ENCODE measurements at places on chromosomes 1 and 21.

DNA sequence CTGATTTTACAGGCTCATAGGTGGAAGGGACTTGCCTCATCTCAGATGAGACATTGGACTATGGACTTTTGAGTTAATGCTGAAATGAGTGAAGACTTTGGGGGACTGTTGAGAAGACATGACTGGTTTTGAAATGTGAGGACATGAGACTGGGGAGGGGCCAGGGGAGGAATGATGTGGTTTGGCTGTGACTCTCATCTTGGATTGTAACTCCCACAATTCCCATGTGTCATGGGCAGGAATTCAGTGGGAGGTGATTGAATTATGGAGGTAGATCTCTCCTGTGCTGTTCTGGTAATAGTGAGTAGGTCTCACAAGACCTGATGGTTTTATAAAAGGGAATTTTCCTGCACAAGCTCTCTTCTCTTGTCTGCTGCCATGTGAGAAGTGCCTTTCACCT lies 20.8 kb downstream of the SCYL3 start:
- no peak for DNase-seq

DNA sequence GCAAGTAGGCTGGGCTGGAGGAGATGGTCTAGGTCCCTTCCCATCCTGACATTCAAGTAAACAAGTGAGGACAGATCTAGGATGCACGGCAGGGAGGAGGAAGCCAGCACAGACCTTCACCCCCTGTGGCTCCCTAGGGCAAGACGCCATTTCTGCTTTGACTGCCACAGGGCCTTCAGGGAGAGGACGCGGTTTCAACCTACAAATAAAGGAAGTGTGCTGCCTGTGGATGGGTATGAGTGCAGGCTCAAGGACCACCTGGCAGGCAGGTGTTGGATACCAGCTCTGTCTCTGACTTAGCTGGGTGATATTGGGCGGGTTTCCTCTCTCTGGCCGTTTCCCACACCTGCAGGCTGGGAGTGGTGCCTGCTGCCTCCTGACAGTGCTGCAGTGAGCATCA lies 16.2 kb downstream of the SLC2A1 start:
- no peak for DNase-seq

DNA sequence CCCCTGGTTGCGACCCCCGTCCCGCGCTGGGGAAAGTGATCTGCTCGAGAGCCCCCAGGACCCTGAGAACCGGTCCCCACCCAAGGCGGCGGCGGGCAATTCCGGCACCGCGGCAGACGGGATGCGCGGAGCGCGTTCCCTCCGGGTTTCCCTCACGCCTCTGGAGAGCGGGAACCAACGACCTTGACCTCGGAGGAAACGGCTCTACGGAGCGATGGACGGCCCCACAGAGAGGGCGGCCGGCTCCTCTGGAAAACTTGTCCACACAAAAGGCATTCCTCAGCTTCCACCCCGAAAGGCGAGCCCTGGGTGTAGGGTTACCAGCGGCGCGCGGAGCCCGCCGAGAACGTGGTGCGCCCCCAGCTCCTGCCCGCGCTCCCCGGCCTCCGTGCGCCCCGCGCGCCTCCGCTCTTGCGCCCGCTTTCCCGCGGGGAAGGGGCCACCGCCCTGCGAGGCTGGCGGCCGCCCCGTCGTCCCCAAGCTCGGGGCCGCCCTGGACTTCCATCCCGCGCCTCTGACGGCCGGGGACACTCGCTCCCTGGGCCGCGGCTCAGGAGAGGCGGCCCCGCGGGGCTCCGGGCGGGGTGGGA lies 391 bp upstream of the KIAA1614 start:
- DNase-seq: no peak

GRCh38 chr1:18166341-18166740 lies 58.7 kb downstream of the IGSF21 start:
- DNase-seq: no peak

DNA sequence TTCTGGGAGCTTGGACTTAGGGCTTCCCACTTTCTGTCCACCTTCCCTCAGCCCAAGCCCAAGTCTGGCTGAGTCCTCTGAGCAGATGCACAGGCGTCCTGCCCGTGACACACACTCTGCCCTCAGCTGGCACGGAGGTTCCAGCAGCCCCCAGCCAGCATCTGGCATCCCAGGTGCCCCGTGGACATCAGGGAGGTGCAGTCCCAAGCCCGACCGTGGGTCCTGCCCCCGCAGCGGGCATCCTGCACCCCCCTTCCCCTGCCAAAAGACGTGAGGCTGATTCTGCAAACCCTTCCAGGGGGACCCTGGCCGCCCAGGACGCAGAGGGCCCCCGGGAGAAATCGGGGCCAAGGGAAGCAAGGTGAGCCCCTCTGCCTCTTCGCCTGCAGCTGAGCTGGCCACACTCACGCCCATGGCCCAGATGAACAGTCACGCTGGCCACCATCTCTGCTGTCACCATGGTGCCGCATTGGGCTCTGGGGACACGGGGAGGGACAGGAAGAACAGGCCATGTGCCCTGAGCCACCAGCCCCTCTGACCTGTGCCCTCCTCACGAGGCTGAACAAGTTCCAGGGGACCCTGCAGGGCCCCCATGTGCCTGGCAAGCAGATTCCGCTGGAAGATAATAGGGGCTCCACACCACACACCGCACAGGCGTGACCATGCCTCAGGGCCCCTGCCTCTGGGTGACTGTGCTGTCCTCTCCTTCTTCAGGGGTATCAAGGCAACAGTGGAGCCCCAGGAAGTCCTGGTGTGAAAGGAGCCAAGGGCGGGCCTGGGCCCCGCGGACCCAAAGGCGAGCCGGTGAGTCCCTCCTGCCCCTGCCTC lies 20.6 kb downstream of the COL6A2 start:
- no peak for DNase-seq

DNA sequence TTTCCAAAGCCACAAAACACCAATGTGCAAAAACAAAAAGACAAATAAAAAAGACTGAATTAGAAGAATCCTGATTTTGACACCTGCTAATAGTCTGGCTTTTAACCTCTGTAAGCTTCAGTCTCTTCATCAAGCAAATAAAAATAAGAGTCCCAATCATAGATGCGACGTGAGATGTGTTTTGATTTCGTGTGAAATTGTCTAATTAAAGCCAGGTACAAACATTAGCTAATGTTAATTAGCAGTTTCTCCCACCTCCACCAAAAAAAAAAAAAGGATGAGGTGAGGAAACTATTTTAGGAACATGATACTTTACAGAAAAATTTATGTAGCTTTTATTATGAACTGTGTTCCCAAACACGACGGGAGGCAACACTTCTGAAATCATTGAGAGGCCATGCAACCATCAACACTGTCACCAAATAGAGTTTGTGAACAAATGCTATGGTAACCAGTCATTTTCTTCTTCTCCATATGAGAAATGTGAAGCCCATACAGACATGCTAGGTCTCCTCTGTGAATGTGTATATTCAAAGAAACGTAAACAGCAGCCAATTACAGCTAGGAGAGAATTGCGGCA lies 6.7 kb upstream of the EVI5 start:
- DNase-seq: no peak

DNA sequence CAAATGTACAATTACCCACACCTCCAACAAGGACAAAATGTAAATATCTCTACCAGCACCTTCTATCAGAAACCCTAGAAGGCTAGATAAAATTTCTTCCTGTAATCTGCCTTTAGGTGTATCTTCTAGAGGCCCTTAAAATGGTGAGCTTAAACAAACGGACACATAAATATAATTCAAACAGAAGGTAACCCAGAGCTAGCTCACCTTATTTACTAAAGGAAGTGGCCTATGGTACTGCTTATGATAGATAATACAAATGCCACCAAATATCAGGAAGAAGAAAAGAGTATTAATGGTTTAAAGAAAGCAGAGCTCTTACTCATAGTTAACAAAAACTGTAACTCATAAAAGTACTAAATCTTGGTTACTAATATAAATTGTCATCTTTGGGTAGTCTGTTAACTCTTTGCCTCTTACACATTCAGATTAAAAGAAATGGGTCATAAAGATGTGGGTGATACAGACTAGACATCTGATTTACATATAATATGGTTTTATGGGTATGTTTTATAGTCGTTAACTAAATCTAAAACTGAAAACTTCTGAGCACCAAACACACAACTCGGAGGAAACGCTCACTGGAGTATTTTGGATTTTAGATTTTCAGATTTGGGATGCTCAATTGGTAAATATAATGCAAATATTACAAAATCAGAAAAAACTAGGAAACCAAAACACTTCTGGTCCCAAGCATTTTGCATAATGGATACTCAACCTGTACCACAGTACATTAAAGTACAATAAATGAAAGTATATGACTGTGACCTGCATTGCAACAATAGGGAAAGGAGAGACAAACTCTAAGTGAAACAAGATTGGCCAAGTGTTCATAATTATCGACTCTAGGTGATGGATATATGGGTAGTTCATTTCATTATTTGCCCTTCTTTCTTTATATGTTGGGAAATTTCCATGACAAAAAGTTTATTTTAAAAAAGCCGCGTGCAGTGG lies 23.2 kb downstream of the TRIT1 start:
- no peak for DNase-seq

DNA sequence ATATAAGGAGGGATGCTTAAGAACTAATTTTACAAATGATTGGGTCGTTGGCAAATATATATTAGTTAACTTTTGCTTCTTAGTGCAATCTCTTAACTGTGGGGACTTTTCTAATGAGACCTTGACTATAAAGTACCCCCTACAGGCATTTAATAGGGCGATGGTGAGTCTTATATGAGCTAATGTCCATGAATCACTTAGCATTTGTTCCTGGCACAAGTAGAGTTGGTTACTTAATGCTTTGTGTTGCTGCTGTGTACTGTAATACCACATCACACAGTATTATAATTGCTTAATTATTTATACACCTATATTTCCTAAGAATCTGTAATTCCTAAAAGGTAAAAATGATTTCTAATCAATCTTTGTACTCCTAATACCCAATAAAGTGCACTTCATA lies 25.3 kb upstream of the TMCO1 start:
- DNase-seq: no peak

GRCh38 chr21:17858747-17859146 lies 39.6 kb upstream of the C21orf91 start:
- no peak for DNase-seq

GRCh38 chr1:9652379-9653209 lies 1.1 kb downstream of the PIK3CD start:
- DNase-seq: peak; percentile 55

DNA sequence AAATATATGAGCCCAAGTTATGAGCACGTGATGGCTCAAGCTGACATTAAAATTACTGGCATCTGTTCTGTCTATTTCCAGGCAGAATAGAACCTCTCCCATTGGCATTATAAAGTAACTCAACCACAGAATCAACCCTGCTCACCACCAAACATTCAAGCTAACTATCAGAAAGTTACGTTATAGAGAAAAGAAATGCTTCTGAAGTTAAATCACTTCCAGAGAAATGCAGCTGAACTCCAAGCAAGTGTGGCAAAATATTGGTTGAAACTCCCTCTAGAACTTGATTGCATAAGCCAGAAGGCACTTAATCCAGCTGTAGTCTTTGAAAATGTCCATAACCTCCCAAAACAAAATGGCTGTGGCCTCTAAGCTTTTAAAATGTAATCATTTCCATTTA lies 36.2 kb upstream of the UBE2U start:
- no peak for DNase-seq

DNA sequence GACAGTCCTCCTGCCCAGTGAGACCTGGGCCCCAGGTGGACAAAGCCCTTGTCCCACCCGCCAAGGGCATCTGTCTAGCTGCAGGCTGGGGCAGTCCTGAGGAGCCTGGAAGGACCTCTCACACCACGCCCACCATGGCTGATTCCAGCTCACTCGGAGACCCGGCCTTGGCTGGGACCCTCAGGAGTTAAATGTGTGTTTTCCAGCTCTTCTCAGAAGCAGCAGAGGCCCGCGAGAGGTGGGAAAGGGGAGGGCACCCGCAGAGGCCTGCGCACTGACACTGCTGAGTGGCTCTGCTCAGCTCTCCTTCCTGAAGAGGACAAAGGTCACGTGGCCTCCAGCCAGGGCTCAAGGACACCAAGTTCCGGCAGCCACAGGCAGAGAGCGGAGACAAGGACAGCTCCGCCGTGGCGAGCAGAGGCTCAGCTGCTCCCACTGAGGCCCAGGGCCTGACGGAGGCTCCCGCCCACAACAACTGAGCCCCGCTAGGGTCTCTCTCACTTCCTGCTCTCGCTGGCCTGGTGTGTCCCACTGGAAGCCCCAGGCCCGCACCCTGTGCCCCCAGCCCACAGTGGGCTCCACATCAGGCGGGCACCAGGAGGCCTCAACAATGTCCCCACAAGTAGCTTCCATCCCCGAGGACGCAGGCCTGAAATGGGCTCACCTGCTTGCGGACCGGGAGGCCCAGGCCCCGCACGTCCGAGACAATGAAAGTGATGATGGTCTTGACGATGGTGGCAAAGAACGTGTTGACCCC lies 16.9 kb downstream of the SLC19A1 start:
- DNase-seq: no peak

DNA sequence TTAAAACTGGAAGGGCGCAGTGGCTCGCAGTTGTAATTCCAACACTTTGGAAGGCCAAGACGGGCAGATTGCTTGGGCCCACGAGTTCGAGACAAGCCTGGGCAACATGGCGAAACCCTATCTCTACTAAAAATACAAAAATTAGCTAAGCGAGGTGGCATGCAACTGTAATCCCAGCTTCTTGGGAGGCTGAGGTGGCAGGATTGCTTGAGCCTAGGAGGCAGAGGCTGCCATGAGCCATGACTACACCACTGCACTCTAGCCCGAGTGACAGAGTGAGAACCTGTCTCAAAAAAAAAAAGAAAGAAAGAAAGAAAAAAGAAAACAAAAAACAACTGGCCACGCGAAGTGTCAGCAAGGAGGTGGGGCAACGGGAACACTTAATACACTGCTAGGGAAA lies 6.3 kb downstream of the UBE2G2 start:
- no peak for DNase-seq

GRCh38 chr1:45394342-45394741 lies 54.1 kb upstream of the MUTYH start:
- DNase-seq: no peak

DNA sequence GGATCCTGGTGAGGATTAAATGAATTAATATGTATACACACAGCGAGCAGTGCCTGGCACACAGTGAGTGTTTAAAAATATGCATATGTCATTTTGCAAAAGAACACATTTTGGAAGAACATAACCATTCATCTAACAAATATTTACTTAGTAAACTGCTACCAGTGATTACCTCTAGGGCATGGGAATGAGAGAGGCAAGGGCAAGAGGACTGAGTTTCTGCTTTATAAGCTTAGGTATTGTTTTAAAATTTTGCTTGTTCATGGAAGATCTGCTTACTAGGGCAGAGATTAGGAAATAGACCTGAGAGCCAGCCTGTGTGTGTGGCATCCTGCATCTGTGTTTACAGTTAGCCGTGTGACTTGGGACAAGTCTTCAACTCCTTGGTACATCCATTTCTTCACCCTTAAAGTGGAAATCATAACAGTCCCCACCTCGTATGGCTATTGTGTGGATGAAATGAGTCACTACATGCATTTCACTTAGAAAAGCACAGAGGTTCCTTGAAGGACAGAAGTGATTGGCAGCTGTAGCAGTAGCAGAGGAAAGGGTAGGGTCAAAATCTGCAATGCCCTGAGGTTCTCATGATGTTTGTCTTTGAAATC lies 198.5 kb upstream of the FMN2 start:
- no peak for DNase-seq

DNA sequence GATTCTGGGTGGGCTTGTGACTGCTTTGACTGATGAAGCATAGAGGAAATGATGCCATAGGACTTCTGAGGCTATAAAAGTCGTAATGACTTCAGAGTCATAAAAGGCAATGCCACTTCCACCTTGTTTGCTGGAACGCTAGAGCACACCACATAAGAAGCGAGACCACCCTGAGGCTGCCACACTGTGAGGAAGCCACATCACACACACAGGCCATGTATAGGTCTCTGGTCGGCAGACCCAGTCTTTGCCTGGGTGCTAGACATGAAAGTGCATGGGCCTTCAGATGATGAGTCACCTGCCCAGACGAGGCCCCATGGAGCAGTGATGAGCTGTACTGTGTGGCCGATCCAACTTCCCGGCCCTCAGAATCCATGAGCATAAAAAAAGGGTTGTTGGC lies 14.2 kb upstream of the KANK4 start:
- DNase-seq: no peak

Measured in activated CD8-positive, alpha-beta memory T cell treated with anti-CD3 and anti-CD28 coated beads for 1 hour (primary cell).